Activated CD8-positive, alpha-beta memory T cell treated with anti-CD3 and anti-CD28 coated beads for 1 hour (primary cell): ENCODE measurements at places on chromosomes 6 and 20.

DNA sequence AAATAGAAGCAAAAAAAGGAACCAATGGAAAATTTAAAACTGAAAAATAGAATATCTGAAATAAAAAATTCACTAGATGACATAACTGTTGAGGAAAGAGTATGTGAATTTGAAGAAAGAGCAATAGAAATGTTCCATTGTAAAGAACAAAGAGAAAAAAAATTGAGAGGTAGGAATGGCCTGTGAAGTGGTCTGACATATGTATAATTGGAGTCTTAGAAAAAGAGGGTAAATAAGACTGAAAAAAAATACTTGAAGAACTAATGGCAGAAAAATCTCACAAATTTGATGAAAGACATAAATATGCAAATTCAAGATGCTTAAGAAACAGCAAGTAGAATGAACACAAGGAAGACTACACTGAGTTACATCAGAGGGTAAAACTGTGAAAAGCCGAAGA lies 93.4 kb downstream of the QKI start:
- no peak for DNase-seq

- DNase-seq, result no peak
These were observed 20.6 kb downstream of the JARID2 start for GRCh38 chr6:15266423-15266996.

DNA sequence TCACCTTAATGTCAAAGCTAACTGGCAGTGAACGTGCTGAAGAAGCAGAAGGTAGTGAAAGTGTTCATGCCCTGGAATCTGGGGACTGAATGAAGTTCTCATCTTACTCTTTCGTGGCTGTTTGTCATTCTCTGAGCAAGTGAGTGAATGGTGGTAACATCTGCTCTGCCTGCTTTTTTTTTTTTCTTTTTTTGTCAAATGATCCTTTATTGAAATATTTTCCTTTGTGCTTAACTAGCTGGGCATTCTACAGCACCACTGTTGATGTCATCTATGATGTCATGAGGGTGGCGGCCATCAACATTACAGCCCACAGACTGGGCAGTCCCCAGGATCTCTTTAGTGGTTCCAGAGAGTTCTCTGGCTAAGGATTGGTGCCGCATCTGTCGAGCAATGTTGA lies 65.2 kb downstream of the RIN2 start:
- no peak for DNase-seq

GRCh38 chr20:59726281-59726595 lies 121.9 kb downstream of the PHACTR3 start:
- no peak for DNase-seq

DNA sequence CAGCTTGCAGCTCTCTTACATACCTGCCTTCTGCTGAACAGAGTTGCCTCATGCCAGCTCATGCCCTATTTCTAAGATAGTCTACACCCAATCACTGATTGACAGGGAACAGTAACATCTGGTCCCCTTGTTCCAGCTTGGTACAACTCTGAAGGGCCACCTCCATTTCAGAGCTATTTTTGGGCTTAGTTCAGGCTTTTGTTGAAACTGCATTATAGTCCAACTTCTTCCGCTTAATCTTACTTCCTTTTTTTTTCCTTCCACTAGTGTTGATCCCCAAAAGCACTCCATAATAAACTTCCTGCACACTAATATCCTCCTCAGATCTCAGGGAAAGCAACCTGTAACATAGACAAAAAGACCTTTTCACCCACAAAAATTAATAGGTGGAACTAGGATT lies 65.7 kb upstream of the TNFRSF21 start:
- no peak for DNase-seq

DNA sequence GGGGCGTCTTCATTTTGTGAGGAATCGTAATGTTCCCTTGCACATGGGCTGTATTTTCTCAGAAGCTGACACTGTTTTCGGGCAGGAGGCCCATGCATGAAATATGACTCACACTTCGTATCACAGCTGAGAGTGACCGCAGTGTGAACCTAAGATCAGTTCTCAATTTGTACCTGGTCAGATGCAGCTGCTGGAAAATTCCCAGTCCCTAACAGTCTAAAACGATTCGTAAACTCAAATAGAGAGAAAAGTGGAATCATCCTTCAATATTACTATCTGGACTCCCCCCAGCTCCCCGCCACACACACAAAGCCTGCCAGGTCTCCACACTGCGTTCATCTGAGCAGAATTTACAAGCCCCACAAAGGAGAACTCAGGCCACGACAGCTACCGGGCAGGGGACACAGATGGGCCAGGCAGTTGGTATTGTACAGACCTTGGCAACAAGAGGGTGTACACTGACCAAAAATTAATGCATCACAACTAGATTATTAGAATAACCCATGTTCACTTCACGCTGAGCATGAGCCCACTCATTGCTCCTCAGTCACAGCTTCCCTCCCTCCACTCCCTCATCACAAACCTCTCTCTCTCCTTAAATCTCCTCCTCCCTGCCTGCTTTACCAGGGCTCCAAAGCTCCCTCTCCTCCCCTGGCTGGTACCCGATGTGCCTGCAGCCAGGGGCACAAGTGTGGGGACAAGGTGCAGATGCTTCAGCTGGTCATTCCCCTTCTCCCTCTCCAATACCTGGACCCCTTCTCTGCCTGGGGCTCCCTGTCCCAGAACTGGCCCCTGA lies 488.4 kb downstream of the PREX1 start:
- no peak for DNase-seq

DNA sequence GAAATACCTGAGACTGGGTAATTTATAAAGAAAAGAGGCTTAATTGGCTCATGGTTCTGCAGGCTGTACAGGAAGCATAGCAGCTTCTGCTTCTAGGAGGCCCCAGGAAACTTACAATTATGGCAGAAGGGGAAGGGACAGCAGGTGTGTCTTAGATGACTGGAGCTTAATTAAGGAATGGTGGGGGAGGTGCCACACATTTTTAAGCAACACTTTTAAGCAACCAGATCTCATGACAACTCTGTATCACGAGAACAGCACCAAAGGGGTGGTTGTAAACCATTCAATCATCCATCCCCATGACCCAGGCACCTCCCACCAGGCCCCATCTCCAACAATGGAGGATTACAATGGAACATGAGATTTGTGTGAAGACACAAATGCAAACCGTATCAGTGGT lies 26.9 kb downstream of the FIG4 start:
- no peak for DNase-seq

DNA sequence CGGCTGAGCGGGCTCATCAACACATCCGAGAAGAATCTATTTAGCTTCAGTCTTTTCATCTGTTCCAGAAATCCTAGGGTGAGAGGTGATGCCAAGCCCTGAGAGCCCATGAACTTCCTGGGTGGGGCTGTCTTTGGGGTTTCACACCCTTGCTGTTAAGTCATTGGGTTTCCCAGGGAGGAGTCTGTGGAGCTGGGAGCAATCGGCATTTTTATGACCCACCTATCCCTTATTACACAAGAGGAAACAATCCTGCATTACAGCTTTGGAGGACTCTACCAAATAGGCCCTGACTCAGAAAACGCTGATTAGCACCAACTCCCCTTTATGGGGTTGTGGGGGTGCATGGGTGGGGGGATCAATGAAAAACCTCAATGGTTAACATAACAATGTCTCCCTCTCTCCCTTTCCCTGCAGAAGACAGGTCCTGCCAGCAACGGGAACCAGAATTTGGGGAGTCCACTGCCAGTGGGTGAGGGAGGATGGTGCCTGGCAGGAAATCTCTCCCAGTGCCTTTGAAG lies 46.3 kb downstream of the EZR start:
- no peak for DNase-seq

- no peak for DNase-seq
These were observed 648.5 kb downstream of the TFAP2A start for GRCh38 chr6:9766240-9766915.

- no peak for DNase-seq
These were observed 59.5 kb upstream of the RSPO3 start for GRCh38 chr6:127058936-127059335.

GRCh38 chr6:142860498-142860897 lies 84.5 kb downstream of the HIVEP2 start:
- DNase-seq, result no peak

DNA sequence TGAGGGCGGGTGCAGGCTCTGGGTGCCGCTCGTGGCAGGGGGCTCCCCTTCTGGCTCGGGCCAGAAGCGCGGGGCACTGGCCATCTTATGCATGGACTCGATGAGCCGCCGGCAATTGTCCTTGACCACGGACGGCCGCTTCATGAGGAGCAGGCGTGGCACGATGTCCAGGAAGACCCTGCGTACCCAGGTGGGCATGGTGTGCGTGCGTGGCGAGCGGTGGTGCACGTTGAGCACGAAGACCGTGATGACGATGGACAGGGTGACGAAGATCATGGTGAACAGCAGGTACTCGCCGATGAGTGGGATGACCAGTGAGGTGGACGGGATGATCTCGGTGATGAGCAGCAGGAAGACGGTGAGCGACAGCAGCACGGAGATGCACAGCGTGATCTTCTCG lies 11.0 kb downstream of the CHRNA4 start:
- DNase-seq, result no peak

DNA sequence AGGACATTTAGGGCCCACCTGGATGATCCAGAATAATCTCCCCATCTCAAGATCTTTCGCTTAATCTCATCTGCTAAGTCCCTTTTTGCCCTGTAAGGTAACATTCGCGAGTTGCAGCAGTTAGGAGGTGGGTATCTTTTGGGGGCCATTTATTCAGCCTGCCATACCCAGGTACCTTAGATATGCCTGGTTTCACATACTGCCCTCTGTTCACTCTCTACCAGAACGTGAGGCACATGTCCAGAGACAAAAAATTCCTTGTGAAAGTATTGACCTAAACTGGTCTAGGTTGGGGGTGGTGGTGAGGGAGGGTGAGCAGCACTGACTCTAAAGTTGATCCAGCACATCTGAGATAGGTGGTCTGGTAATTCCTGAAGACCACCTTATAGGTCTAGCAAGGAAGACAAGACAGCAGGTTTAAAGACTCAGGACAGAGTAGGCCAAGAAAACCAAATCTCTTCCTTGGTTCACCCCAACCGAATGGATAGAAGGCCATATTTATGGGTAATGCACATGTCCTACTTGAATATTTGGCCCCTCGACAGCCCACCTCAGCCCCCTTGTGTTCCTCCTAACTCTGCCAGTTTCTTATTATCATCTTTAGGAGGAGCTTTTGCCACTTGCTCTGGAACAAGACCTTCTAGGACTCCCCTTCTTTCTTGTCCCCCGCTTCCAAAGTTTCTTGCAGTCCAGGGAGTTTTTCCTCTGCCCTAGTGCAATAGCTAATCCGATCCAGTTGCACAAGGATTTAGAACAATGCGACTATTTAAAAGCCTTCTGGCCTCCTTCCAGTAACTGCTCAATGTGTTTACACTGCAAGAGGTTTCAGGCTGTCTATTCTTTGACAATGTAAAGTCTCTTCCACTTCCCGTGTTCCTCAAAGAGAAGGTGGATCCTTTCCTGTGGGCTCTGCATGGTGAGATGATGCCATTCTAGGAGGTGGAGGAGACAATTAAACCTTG lies 213.0 kb upstream of the LAMP5 start:
- no peak for DNase-seq
